ENCODE measurements at places on chromosomes 6 and 20.

DNA sequence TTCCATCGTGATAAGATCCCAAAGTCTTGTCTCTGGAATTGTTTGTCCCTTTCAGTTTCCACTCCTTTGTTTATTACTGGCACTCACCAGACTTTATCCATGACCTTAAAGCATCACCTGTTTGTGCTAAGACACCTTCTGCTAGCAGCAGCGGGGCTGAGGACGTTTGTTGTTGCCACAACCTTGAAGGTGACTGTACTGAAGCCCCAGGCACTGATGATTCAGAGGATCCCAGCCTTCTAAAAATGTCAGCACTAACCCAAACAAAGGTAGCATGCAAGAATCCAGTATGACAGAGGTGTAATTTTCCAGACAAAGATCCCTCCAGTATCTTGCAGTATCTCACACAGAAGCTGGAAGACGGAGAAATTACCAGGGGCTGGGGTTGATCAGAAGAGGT is 28.9 kb upstream of the SMIM8 start:
- ATAC-seq: no peak

DNA sequence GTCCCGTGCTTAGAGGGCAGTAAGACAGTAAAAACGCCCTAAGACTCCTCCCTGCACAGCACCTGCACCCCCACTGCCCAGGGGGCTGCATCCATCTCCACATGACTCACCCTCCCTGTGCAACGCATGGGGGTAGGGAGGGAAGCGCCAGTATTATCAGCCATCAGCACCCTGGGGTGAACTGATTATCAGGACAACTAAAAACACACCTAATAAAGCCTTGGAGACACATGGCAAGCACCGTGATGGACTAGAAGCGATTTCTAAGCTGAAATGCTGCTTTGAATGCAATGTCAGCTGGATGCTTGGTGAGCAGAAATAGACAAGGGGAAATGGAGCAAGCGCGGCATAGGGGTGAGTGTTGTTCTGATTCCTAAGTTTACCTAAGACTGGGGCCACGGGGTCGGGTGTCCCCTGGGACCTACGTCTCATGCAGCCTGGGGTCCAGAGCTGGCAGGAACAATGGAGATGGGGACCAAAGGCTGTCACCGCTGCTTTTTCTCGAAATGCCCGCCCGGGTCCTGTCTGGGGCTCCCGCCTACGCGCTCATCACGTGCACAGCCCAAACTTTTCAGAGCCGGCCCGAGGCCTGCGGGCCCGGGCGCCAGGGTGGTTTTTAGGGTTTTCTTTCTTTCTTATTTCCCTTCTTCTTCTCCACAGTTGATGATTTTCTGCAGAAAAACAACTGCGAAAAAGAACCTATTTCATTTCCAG is 702 bp upstream of the TNFAIP3 start:
- peak; percentile 10 for ATAC-seq

DNA sequence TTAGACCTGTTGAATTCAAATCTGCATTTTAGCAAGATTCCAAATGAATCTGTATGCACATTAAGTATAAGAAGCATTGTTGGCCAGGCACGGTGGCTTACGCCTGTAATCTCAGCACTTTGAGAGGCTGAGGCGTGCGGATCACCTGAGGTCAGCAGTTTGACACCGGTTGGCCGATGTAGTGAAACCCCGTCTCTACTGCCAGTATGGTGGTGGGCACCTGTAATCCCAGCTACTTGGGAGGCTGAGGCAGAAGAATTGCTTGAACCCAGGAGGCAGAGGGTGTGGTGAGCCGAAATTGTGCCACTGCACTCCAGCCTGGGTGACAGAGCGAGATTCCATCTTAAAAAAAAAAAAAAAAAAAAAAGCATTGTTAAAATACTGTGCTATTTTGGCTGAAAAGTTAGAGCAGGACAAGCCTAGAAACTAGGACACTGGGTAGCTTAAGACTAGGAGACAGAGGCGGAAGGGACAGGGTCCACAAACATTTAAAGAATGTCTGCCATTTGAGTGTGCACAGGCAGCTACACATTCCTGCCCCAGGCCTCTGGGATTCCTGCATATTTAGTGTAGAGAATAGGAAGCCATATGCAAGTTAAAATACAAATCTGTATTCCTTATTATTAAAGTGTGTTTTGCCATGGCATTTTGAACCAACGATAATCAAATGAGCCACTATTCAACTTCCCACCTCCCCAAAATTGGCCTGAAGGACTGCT is 45.1 kb upstream of the EEF1A1 start:
- peak; percentile 93 for ATAC-seq

GRCh38 chr6:149855741-149856140 is 8.4 kb downstream of the LRP11 start:
- peak; percentile 8 for ATAC-seq

GRCh38 chr6:163151212-163151611 is 263.3 kb upstream of the QKI start:
- no peak for ATAC-seq

DNA sequence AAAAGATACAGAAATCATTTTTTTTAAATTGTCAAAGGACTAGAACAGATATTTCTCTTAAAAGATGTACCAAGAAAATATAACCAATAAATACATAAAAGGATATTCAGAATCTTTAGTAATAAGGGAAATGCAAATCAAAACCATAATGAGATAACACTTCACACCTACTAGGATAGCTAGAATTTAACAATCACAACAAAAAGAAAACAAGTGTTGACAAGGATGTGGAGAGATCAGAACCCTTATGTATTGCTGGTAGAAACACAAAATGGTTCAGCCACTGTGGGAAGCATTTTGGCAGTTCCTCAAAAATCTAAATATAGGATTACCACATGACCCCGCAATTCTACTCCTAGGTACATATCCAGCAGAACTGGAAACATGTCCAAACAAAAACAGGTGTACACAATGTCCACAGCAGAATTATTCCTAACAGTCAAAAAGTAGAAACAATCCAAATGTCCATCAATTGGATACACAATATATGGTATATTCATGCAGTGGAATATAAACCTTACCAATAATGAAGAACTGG is 211.0 kb downstream of the LRFN2 start:
- no peak for ATAC-seq

GRCh38 chr6:27545271-27546046 is 72.6 kb upstream of the ZNF184 start:
- peak; percentile 57 for ATAC-seq

GRCh38 chr20:50561379-50562078 is 51.3 kb downstream of the PTPN1 start:
- ATAC-seq: peak; percentile 95

- no peak for ATAC-seq
These were observed 18.2 kb downstream of the KIF25 start for GRCh38 chr6:168015482-168016175.

DNA sequence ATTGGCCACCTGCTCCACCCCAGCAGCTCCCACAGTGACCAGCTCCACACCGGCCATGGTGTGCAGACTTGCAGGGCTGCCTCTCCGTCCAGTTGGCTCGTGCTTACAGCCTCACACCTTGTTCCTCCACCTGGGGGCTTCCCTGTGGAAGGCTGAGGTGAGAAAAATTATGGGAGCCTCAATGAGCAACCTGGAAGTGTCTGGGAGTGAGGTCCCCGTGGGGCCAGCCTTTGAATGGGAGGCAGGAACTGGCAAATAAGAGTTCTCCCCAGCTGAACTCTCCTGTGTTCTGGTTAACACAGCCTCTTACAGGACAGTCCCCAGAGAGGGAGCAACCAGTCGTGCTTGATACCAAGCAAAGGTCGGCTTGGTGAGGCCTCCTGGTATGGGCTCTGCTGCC is 3.8 kb upstream of the PFDN4 start:
- no peak for ATAC-seq

GRCh38 chr6:114436691-114437090 is 93.9 kb upstream of the HS3ST5 start:
- ATAC-seq: no peak

GRCh38 chr6:145887969-145888368 is 73.4 kb upstream of the FBXO30 start:
- ATAC-seq: peak; percentile 76

DNA sequence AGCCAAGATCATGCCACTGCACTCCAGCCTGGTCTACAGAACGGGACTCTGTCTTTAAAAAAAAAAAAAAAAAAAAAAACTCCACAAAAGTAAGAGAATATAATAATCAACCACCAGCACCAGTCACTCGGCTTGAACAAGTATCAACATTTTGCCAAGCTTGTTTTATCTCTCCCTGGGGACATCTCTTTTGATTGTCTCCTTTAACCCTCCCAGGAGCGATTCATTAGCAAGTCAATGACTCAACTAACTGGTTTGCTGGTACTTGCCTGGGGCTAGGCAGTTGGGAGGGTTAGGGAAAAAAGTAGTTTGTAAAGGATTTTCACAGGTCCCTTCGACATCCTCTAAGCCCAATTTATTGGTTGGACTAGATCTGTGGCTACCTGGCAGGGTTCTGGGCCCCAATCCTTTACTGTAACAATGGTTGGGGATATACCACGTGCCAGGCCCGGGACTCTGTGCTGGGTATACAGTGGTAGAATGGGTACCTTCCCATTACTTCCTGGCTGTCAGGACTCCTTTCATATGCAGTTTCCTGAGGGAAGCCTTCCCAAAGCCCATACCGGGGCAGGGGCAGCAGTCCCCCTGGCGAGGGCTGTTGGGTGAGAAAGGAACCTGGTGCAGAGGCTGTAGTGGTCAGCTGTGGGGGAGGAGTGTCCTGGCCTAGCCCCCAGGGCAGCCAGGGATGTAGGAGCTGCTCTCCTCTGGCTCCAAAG is 12.2 kb downstream of the TGIF2 start:
- no peak for ATAC-seq

- ATAC-seq: no peak
These were observed 89.2 kb upstream of the RNF217 start for GRCh38 chr6:124873066-124873410.

DNA sequence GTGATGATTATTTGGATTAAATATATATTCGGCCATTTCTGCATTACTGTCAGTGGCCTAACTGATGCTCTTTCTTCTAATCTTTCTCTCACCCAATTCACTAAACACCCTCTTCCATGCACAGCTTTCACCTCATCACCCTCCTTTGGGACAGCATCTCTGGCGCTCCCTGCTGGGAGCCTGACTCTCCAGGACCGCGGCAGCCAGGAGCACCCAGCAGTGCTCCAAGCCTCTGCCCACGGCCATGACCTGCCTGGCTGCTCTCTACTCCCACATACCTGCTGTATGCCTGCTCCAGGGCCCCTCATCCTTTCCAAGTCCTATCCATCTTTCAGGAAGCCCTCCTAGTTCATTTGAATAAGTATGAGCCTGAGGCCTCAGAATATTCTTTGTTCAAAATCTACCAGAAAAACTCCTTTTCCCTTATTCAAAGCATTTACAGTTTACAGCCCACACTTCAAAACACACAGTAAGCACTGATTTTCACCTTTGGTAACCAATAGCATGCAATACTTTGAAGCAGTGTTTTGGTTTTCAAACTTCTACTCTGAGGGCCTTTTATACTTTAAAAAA is 15.2 kb downstream of the CTCFL start:
- ATAC-seq: peak; percentile 87

GRCh38 chr6:84728602-84729001 is 35.8 kb downstream of the TBX18 start:
- ATAC-seq: peak; percentile 70
